Tongue (tissue), 3 donors: ENCODE measurements at places on chromosomes 2 and 18. TPM values are rescaled to one million over a fixed set of nuclear protein-coding genes. Genes with fewer than 3 reads are reported as not detected.

The SLC40A1 gene
- 74.2 TPM for total RNA-seq

The SCN7A gene
- total RNA-seq = 71.0 TPM

The ANKAR gene
- 25.7 TPM for total RNA-seq

The TUBA3E gene
- not detected for total RNA-seq

DNA sequence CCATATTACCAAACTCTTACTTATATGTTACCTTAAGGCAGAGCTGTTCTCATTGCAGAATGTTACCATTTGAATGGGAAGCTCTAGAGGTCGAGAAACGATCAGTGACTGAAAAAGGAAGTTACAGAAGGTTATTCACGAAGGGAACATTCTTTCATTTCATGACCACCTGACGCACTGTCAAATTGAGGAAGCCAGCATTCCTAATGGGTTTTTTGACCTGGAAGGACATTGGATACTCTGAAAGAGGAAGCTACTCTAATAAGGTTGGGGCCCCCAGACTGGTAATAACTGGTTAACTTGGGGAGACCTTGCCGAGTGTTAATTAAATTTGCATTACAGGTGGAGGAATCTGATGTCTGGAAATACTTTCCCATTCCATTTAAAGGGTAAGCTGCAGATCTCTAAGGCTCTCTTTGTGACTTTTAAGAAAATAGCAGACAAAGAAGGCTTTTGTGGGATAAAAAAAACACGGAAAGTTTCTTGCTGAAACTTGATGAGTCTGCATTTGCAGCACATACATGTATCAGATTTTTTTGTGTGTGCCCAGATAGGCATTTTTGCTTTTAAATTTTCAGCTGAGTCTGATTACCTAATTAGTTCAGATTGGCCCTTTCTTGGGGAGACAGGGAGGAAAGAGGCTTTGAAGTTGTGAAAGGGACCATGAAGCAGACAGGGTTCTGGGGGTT lies 137.1 kb downstream of the LTBP1 start:
- no peak for DNase-seq

- DNase-seq = no peak
Observed at GRCh38 chr2:64784168-64785061, 130.7 kb upstream of the SERTAD2 start.

GRCh38 chr2:231992888-231993287 lies 31.4 kb downstream of the DIS3L2 start:
- DNase-seq = no peak

DNA sequence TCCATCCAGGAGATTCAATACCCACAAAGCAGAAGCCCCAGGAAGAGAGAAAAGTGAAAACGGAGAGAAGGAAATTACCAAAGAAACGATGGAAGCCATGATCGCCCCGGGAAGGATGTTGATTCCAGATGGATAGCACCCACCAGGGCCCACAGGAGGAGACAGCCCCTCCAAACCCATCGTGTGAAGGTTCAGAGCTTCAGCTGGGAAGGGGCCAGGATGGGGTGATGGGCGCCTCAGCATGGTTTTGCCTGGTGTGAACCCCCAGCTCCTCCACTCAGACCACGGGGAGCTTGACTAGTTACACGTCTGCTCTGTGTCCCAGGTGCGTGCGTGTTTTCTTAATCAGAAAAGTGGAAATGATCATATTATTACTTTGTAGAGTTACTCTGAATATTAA lies 264.5 kb downstream of the EIPR1 start:
- no peak for DNase-seq

DNA sequence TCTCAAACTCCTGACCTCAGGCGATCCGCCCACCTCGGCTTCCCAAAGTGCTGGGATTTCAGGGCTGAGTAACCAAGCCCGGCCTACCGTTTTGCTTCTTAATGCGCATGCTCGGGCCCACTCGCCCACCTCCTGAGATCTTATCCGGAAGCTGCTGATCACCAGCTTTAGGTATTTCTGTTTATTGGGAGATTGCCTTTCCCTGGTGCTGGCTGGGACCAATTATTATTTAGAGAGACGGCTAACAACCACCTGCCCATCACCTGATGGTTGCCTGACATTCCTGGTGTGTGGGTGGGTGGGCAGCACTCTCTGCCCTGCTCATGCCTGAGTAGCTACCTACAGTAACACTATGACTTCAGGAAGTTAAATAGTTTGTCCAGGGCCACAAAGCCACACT lies 56.3 kb upstream of the ZNF532 start:
- no peak for DNase-seq

- no peak for DNase-seq
Observed at GRCh38 chr2:234753701-234754100, 198.1 kb upstream of the SH3BP4 start.

DNA sequence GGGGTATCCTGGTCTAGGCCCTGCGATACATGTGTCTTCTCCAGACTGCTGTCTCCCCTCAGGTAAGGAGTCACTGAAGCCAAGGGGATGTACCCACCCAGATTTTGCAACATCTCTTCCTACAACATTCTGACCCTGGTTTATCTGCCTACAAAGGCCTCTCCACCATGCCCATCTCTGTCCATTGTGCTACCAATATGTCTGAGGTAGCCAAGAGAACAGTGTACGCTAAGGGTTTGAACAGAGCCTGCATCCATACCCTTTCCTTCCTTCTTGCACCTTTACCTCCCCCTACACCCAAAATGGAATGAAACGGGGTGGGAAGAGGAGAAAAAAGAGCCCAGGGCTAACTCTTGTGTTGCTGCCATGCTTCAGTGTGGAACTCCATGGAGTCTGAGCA lies 11.9 kb downstream of the ZC3H15 start:
- DNase-seq = no peak

DNA sequence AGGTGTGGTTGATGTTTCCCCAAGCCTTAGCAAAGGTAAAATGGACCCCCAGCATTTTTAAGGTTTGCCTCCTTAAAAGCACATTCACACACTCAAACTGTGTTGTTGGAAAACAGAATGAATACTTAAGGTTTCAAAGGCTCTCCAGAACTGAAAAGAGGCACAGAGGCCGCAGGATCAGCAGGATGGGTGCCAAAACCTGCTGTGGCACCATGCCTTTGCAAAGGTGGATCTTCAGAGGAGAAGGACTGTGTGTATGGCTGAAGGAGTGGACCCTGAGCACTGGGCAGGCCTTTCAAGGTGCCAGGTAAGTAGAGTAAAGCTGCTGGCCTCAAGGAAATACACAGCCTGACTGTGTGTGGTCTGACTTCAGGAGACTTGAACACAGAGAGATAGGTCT lies 127.3 kb downstream of the XRCC5 start:
- DNase-seq = no peak
